ENCODE measurements at places on chromosomes 11 and 22.

DNA sequence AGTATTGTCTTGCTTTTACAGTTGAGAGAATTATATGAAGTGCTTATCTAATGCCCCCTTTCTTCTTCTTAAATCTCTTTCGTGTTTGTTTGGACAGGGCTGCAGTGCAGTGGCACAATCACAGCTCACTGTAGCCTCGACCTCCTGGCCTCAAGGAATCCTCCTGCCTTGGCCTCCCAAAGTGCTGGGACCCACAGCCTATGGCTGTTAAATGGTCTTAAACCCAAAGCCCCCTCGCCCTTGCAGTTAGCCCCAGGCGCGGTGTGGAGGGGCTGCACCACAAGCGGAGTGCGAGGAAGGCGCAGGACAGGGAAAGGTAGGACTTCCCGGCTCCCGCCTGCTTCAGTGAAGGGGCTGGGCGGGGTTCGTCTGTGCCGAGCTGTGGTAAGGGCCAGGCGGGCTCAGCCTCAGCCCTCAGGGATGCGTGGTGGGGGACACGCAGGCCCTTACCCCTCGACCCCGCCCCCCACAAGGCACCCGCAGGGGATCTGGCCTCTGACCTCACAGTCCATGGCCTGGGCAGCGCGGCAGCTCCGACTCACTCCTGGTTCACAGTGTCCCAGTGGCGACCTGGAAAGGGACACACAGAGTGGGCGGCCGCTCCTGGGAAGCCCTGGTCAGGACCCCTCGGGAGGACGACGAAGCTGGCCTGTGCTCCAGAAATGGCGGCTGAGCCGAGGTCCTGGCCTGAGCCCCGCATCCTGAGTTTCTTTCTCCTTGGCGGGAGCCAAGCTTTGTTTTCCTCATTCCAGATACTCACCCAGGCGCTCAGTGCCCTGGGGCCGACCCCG lies 24.5 kb downstream of the BID start:
- no peak for DNase-seq

GRCh38 chr22:38300197-38300945 lies 16.9 kb downstream of the CSNK1E start:
- DNase-seq = no peak

GRCh38 chr11:101583251-101584128 lies at the start of gene TRPC6:
Gene TRPC6 (minus strand): TSS chr11:101584007. CDS start chr11:101583503, 504 bp downstream.
- no peak for DNase-seq

DNA sequence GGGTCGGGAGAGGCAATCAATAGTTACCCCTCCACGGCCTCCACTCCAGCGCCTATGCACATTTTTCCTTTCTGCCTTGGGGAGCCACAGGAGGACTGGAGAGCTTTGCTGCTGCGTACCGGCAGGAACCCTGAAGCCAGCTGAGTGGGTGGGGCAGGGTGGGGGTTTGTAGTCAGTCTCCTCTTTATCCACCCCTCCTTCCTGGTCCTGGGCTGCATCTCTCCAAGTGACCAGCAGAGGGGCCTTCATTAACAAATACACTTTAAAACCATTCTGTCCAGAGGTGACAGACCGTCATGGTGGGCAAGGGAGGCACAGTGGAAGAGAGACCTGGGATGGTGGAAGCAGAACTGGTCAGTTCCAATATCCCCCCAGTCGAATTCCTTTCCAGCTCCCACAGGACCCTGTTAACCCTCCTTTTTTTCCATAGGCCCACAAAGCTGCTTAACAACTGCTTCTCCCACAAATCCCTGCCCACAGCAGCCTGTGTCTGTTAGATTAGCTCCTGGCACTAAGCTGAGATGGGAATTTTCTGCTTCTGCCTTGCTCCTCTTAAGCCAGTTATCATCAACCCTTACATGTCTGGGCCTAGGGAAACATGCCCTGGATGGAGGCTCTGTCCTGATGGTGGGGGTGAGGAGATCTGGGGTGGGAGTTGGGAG lies 3.9 kb upstream of the ABCG4 start:
- peak; percentile 72 for DNase-seq

- DNase-seq = peak; percentile 43
Observed at GRCh38 chr11:65787649-65788622, 1.1 kb downstream of the OVOL1 start.

DNA sequence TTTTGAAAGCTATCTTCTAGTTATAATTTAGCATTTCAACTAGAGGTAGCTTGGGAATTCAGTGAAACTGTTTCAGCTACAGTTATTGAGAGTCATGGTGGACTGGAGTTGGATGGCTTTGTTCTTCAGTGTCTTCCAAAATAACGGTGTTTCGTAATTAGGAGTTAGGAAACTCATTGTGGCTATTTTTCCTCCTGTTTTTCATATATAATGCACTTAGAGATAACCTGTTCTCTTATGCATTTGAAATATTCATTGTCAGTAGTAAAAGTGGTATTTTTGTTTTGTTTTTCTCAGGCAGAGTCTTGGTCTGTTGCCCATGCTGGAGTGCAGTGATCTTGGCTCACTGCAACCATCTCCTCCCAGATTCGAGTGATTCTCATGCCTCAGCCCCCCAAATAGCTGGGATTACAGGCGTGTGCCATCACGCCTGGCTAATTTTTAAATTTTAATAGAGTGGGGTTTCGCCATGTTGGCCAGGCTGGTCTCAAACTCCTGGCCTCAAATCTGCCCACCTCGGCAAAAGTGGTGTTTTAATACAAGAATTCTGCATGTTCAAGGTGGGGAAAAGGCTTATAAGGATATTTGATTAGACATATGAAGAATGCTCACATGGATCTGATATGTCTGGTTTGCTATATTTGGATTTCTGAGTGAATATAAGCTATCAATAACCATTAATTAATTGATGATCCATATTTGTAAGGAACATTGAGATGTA lies 12.7 kb downstream of the PDHX start:
- DNase-seq = no peak

GRCh38 chr11:127334466-127334865 lies 333.9 kb upstream of the KIRREL3 start:
- no peak for DNase-seq

GRCh38 chr22:24153959-24154358 lies 27.3 kb upstream of the SUSD2 start:
- DNase-seq = no peak

- DNase-seq = peak; percentile 75
Observed at GRCh38 chr11:64489831-64490441, 101.1 kb upstream of the SLC22A12 start.

DNA sequence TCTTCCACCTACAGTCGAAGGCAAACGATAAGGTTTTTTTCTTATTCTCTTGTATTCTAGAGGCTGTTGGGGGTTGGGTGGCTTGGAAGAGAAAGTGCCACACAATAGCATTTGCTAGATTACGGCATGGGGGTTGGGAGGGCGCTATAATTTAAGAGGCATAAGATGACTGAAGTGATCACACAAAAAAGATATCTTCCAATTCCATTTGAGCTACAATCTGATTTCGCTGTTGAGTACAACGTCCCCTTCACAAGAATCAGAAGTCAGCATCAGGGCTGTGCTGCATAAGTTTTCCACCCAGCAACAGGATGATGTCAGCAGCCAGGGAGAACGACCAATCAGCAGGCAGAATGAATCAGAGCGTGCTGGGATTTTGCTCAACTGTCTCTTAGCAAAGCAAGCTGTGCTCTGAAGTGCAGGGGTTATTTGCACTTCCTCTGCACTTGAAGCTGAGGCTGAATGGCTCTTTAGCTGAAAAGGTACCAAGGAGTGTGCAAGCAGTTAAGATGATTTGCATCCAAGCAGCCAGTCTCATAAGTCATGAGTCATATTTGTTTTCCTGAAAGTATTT lies 23.2 kb upstream of the SESN3 start:
- DNase-seq = peak; percentile 94

DNA sequence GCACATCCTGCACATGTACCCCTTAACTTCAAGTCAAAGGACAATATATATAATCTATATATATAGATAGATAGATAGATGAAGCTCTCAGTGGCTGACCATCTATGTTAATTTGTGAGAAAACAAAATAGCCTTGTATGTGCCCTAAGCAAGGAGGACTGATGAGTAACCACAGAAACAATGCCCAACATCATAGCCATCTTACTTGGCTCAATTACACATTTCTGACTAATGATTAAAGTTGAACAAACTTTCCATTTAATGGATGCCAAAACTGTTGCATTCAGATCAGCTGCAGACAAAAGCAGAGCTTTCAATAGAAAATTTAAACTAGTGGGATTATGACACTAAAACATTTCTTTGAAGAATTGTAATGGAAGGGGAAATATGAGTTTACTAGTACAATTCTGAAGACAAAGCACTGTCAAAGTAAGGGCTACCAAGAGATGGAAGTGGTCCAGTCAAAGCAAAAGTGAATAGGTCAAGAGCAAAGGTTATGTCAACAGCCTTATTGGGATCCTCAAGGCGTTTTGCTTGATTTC lies 1188.2 kb upstream of the RAG2 start:
- DNase-seq = no peak

- DNase-seq = no peak
Observed at GRCh38 chr11:96123301-96123700, 199.4 kb upstream of the MTMR2 start.

DNA sequence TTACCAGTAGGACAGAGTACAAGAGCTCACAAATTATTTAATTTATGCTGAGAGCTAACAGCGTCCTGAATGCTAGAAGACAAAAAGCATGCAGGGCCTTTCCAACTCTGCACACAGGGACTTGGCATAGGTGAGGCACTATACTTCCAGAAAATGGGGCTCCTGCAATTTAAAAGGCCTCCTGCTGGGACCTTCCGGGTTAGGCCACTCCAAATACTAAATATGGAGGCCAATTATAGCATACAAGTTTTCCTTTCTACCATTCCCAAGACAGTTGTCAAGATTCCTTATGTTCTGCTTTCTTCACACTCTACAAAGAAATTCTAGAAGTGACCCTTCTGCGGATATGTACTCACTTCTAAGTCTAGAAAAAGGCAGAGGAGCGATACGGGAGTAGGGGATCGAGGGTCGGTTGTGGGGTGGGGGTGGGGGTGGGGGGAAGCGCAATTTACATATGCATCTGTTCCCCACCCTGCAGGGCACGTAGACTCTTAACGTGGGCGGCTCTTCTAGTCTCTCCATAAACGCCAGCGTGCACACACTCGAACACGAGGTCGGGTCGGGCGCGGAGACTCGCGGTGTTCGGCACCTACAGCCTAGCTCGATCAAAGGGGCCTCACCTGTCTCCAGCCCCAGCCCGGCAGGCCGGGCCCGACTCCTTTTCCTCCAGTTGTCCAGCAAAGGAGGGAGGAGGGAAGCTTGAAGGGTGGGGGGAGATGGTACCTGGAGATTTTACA lies 728 bp downstream of the DCUN1D5 start:
- DNase-seq = peak; percentile 70

DNA sequence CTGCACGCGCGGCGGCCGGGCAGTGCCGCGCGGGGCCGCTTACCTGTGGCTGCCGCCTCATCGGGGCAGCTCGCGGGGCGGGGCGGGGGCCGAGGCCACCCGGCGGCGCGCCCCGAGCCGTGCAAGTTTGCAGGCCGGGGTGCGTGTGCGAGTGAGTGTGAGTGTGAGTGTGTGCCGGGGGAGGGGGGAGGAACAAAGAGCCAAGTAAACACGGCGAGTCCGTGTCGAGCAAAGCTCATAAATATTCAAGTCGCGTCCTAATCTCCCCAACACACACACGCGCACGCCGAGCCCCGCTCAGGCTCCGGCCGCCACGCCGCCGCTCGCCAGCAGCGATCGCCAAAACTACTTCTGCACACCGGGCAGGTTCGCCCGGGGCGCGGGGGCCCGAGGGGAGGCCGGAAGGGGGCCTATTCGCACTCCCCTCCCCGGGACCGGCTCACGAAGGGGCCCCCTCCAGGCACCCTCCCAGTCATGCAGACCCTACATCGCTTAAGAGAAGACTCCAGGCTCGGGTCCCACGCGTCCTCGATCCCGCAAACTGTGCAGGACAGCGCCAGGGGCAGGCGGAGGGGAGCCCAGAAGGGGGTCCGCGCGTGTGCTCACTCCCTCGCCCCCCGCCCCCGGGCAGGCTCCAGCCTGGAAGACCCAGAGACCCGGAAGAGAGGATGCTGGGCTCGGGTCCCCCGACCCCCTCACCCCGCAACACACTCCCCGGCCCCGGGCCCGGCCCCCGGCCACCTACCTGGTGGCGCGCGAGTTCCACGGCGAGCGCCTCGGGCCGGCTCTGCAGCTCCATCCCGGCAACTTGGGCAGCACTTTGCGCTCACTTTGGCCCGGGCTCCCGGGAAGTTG lies 827 bp downstream of the PHF21B start:
- no peak for DNase-seq

DNA sequence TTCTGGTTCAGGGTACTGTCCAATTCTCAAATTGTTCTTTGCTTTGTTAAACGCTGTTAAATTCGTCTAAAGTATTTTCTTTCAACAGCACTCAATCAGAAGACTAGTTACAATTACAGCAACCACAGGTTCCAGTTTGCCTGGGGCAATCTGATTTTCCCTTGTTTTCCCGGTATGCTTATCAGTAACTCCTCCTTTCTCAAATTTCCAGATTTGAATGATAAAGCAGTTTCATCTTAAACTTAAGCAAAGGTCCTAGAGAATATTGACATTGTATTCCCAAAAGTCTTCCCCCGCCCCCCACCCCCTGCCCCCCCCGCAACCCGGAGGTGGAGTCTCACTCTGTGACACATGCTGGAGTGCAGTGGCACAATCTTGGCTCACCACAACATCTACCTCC lies 10.5 kb upstream of the USP28 start:
- DNase-seq = no peak

DNA sequence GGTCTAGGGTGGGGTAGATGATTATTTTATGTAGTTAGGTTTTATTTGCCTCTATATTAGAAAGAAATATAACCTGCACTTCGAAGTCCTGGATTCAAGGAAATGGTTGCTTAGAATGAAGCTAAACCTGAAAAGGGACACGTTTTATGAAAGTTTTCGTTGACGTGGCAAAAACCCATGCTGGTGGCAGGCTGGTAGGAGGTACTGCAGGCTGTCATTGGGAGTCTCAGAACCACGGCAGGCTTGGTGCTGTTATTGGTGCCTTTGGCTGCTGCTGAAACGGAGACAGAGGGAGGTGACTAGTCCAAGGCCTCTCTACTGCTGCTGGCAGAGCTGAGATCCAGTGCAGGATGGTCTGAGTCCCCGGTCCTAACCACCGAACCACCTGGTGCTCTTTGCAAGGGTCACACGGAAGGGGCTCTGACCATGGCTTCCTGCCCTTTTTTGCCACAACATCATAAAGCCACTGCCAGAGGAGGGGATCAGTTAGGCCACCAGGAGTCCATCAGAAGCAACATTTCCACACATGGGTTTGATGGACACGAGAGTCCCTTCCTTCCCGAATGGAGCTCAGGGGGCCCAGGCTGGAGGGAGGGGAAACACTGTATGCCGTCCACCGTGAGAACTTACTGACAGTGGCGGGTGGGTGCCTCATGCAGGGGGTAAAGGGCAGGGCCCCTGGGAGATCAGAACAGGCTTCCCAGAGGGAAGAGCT lies 13.4 kb downstream of the CSF2RB start:
- no peak for DNase-seq

GRCh38 chr22:35961480-35962295 lies 66.9 kb downstream of the RBFOX2 start:
- no peak for DNase-seq

Data from suppressor macrophage treated with lipopolysaccharide for 1 hour (primary cell).